Adipocyte (in vitro differentiated cells): ENCODE measurements at places on chromosomes 3 and 15.

- DNase-seq: no peak
Observed at GRCh38 chr15:93703092-93703739, 528.1 kb upstream of the MCTP2 start.

DNA sequence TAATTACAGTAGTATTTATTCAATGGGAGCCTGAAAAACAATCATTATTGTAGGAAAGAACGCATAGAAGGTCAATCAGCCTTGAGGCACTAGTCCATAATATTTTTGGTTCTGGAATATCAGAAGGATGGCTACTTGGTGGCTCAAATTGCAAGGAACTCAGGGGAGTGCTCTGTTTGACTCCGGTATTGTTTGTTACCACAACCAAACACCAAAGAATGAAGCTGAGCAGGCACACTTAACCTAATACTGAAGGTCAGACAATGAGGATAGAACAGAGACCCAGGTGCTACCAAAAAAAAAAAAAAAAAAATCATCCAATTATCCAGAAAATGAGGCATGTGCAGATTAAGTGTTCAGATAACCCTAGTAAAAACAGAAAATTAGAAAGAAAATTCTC, 11.1 kb upstream of the SATB1 start:
- DNase-seq: no peak

DNA sequence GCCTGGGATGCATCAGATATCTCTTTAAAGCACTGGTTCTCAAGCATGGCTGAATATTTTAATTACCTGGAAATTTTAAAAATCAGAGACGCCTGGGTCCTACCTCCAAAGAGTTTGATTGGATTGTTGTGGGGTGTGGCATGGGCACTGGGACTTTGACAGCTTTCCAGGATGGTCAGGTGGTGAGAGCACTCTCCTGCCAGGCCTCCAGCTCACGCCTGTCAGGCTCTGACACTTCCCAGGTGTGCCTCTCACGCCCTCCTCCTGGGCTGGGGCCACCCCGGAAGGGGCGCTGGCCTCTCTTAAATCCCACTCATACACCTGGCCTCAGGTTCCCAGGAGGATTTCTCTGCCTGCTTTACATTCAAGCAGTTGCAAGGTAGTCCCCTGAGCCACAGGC, 48.5 kb downstream of the AMOTL2 start:
- no peak for DNase-seq

DNA sequence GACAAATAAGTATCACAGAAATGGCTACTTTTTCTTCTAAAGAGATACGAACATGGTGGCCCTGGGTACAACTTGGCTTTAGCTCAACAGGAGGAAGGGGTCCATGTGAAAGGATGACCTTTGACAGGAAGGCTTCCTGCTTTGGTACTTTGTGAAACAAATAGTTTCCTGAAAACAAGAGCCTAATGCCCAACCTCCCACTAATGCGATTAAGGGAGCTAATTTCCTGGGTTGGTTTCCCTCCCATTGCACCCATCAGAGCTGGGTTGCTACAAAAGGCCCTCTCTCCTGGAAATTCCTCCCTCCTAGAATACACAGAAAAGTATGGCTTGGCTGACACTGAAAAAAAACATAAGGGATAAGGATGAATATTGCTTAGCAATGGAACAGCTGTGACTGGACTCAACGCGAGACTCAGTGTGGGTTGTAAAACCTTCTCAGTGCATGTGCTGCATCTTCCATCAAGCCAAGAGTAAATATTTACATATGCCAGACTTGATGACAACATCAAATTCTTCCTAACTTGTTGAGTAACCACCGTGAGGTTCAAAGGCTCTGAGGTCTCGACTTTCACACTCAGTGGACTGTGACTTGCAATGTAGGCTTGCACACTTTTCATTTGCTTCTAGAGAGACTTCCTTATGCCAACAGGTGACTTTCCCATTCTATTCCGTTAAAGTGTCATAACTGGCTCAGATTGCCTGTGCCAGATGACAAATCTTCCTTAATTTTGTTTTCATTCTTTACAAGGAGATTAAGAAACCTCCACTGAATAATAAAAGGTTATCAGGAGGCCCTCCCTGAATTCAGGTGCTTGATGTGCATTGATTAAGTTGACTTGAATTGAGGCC, 60.1 kb downstream of the ADAMTS9 start:
- peak; percentile 7 for DNase-seq

DNA sequence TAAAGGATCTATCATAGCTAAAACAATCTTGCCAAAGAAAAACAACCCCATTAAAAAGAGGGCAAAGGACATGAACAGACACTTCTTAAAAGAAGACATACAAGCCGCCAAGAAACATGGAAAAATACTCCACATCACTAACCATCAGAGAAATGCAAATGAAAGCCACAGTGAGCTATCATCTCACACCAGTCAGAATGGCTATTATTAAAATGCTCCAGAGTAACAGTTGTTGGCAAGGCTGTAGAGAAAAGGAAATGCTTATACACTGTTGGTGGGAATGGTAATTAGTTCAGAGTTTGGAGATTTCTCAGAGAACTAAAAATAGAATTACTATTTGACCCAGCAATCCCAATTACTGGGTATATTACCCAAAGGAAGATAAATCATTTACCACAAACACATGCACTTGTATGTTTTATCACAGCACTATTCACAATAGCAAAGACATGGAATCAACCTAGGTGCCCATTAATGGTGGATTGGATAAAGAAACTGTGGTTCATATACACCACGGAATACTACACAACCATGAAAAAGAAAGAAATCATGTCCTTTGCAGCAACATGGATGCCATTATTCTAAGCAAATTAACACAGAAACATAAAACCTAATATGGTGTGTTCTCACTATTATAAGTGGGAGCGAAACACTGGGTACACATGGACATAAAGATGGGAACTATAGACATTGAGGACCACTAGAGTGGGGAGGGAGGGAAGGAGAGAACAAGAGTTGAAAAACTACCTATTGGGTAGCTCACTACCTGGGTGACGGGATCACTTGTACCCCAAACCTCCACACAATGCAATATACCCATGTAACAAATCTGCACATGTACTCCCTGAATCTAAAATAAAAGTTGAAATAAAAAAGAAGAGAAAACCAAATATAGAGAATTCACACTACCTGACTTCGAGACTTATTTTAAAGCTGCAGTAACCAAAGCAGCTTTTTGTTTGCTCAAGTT, 32.6 kb downstream of the ITGA11 start:
- DNase-seq: no peak
